ENCODE measurements at places on chromosomes 1 and 21.

DNA sequence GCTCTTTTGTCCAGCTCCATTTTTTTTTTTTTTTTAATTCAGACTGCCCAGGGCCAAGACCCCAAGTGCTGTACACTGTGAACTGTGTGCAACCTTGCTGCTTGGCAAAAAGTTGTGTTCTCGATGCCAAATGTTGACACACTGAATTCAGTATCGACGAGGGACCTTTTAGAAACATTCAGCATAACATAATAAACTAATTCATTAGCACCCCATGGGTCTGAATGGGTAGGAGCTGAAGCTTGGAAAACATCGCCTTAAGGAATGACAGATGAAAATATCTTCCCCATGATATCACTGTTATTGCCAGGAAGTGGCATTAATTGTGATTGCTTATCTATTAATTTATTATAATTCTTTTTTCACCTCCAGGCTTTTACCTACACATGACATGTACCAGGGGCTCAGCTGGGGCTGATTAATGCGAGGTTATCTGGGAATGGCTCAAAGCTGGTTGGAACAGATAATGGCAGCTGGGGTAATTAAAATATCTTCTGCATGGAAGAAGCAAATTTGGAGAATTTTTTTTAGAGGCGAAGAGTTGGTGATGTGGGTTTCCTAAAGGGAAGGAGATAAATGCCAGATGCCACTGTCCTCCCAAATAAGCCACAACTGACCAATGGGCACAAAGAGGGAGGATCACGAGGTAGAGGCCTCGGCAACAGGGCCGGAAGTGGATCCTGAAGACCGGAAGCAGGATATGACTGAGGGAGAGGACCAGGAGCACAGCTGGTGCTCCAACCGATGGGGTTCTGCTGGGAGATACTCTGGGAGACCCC lies 169.3 kb downstream of the GRIK3 start:
- DNase-seq, result no peak

GRCh38 chr1:229845410-229846138 lies 219.5 kb downstream of the URB2 start:
- DNase-seq, result no peak

DNA sequence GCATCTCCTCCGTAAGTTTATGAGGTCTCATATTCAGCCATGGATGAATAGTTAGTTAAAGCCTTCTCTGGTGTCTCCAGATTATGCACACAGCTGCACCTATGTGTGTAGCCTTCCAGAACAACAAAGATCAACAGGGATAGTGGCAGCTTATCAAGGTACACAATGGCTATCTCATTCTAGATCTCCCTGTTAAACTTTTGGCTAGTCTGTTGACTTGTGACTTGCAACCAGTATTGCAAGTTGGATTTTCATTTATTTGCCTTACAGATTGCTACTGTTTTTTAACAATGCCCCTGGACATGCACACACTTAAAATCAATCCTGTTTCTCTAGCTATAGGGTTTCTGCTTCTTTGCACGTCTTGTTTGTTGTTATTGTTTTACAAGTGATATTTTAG lies 363.2 kb downstream of the OMA1 start:
- no peak for DNase-seq

DNA sequence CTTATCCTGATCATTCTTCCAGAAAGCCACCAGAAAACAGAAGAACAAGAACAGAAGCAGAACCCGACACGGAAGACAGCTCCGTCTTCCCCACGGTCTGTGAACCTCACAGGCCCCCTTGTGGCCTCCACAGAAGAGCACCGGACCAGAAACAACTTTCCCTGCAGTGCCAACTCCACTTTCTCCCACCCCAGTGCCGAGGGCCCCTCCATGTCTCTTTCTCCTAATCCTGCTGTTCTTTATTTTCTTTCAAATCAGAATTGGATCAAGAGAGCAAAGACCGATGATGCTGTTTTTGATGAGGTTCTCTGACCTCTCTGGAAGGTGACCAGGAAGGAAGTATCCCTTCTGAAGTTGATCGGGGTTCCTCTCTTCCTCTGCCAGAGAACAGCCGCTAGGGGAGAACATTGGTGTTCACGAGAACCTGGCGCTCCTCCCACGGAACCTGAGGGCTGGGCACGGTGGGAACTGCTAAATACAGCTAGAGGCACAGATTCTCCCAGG lies 58.9 kb upstream of the CTTNBP2NL start:
- no peak for DNase-seq

- peak; percentile 95 for DNase-seq
Measured at GRCh38 chr1:181105134-181106021, 16.9 kb downstream of the IER5 start.

Data from right forelimb (tissue), 1 donor.